ENCODE measurements at places on chromosomes 11 and 22. TPM values are rescaled to one million over a fixed set of nuclear protein-coding genes. Genes with fewer than 3 reads are reported as not detected.

Gene MUC5AC
- total RNA-seq, result not detected

Gene OR8G5
- total RNA-seq, result not detected

Gene GLB1L3
- not detected for total RNA-seq

GRCh38 chr11:64894070-64894811 lies 15.8 kb upstream of the EHD1 start:
- DNase-seq, result peak; percentile 52

- DNase-seq, result no peak
Measured at GRCh38 chr11:123624974-123625373, 29.4 kb downstream of the SCN3B start.

GRCh38 chr22:33447733-33448132 lies 389.6 kb upstream of the SYN3 start:
- no peak for DNase-seq

DNA sequence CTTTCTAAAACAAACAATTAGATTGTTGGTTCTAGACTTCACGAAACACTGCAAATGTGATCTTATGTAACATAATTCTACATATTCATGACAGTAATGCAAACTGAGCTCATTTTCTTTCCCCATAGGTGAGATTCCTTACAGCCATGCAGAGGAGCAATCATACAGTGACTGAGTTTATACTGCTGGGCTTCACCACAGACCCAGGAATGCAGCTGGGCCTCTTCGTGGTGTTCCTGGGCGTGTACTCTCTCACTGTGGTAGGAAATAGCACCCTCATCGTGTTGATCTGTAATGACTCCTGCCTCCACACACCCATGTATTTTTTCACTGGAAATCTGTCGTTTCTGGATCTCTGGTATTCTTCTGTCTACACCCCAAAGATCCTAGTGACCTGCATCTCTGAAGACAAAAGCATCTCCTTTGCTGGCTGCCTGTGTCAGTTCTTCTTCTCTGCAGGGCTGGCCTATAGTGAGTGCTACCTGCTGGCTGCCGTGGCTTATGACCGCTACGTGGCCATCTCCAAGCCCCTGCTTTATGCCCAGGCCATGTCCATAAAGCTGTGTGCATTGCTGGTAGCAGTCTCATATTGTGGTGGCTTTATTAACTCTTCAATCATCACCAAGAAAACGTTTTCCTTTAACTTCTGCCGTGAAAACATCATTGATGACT lies 1.5 kb downstream of the OR9G1 start:
- no peak for DNase-seq

DNA sequence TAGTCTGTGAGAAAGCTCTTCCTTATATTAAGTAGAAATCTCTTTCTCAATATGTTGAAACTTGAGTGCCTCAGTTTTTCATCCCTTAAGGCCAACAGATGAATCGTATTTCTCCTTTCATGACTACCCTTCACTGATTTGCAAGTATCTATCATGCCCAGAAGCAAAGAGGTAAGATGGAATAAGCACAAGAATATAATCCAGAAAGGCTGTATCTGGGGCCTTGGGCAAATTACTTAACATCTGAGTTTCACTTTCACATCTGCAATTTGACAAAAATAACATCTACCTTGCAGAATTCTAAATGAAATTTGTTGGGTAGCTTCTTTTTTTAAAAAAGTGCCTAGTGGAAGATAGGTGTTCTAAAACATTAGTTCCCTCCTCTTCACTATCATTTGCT lies 552.4 kb upstream of the ANO5 start:
- DNase-seq, result no peak
